ENCODE measurements at places on chromosomes 2 and 18. TPM values are rescaled to one million over a fixed set of nuclear protein-coding genes. Genes with fewer than 3 reads are reported as not detected.

DNA sequence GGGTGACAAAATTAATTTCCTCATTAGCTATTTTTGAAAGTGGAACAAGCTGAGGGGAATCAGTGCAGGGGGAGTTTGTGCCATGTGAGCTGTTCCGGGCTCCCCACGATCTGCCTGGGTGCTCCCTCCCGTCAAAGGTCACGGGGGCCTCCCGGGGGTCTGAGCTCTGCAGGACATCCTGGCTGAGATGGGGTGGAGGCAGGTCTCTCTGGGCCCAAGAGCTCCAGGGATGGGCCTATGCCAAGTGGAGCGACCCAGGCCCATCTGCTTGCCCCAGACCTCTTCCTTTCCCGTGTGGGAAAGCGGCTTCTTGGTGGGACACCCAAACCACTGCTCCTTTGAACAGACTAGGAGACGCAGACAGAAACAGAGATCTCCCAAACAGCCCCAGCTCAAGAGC lies 143.3 kb upstream of the ID2 start:
- DNase-seq = no peak

GRCh38 chr18:12904012-12904516 lies 20.0 kb upstream of the PTPN2 start:
- no peak for DNase-seq

GRCh38 chr18:72458271-72458670 lies 85.9 kb downstream of the CBLN2 start:
- DNase-seq = no peak

The TMEM169 gene
- total RNA-seq = 0.15 TPM

- no peak for DNase-seq
These were observed 163.8 kb downstream of the SETBP1 start for GRCh38 chr18:44844486-44844885.

GRCh38 chr18:63262369-63263335 lies 56.9 kb downstream of the BCL2 start:
- no peak for DNase-seq

DNA sequence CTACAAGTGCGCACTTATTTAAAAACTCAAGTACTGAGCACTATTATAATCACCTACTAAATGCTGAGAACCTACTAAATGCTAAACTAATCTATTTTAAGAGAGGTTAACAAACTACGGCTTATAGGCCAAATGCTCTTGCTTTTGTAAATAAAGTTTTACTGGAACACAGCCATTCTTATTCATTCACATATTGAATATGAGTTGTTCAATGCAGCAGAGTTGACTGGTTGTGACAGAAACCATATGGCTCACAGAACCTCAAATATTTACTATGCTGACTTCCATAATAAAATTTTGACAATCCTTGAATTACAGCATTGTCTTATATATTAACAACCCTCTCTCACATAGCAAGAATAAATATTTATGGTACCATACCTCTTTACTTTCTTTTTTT lies 103.2 kb downstream of the ZNF521 start:
- no peak for DNase-seq

DNA sequence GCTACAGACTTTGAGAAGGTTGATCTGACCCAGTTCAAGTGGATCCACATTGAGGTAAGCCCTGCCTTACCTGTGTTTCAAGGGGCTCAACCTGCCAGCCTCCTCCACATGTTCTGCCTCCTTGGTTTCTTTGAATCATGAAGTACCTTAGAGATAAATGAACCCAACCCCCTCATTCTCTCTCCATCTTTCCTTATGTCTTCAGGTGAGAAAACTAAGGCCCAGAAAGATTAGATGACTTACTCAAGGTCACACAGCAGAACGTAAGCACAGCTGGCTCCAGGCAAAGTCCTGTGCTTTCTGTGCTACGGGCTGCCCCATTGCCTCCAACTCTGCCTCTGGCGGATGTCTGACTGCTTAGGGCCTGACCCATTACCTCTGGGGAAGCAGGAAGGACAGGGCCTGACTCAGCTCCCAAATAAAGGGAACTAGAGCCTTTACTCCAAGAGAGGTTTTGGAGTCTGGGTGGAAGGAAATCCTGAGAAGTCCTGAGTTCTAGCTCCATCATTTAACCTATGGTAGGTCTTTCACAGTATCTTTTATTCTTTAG lies 10.3 kb downstream of the KHK start:
- no peak for DNase-seq

GRCh38 chr2:135246711-135247270 lies 194.7 kb downstream of the RAB3GAP1 start:
- DNase-seq = no peak

The LAMA1 gene
- total RNA-seq = 0.17 TPM

DNA sequence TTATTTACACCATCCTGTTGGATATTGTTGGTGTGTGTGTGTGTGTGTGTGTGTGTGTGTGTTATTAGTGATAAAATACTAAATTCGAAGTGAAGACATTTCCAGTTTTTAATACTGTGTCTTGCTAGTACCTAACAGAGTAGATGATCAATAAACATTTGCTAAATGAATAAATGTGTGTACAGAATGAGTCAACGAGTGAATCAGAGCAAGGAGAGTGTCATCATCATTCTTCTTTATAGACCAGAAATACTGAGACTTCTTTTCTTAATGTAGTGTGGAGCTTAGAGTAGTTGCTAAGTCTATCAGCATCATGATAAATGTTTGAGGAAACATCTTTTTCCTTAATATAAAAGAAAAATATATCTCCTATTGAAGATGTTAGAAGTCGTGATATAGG lies 169.7 kb upstream of the SATB2 start:
- DNase-seq = no peak

- no peak for DNase-seq
These were observed 183.6 kb upstream of the MAP2 start for GRCh38 chr2:209240204-209240603.

GRCh38 chr2:197673106-197673505 lies 2.3 kb downstream of the RFTN2 start:
- DNase-seq = no peak

GRCh38 chr2:4732560-4732959 lies 959.6 kb upstream of the SOX11 start:
- DNase-seq = no peak

- no peak for DNase-seq
These were observed 225.0 kb downstream of the TTC32 start for GRCh38 chr2:19676770-19677169.

The GATA6 gene
- total RNA-seq = 62.3 TPM

GRCh38 chr2:42601076-42601475 lies 32.6 kb downstream of the MTA3 start:
- DNase-seq = no peak

- no peak for DNase-seq
These were observed 48.9 kb downstream of the AGAP1 start for GRCh38 chr2:235542733-235543127.

DNA sequence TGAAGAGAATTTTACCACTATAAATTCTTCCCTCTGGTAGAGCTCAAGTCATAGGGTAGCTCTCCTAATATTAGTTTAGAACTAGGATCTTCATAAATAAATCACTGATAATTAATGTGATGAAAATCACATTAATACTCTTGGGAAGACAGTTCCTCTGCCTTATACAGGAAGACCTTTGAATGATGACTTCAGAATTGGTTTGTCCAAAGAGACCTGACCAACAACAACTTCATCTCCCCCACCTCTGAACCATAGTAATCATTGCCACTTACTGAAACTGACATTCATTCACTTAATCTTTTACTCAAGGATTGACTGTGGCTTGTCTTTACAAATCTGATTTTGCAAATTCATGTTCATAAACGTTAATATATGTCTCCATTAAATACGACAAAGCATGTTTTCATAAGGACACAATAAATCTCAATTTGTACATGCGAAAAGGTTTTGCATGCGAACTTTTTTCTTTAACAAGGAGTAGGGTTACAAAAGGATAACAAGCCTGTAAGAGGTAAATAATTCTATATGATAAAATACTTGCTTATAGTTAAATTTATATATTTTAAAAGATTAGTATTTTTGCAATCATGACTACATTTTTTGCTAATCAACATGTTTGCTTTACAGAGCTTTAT lies 61.4 kb downstream of the LRP1B start:
- DNase-seq = no peak

- DNase-seq = no peak
These were observed 13.3 kb upstream of the LCLAT1 start for GRCh38 chr2:30433541-30434299.

The RAB11FIP5 gene
- 19.4 TPM for total RNA-seq

- DNase-seq = no peak
These were observed 38.5 kb upstream of the SLC35G4 start for GRCh38 chr18:11570769-11571412.

The CACNB4 gene
- total RNA-seq = 0.32 TPM

All from left ventricle myocardium superior (tissue), 1 donor.